NCI-H1694 (cell line): ENCODE measurements at places on chromosomes 4 and X.

DNA sequence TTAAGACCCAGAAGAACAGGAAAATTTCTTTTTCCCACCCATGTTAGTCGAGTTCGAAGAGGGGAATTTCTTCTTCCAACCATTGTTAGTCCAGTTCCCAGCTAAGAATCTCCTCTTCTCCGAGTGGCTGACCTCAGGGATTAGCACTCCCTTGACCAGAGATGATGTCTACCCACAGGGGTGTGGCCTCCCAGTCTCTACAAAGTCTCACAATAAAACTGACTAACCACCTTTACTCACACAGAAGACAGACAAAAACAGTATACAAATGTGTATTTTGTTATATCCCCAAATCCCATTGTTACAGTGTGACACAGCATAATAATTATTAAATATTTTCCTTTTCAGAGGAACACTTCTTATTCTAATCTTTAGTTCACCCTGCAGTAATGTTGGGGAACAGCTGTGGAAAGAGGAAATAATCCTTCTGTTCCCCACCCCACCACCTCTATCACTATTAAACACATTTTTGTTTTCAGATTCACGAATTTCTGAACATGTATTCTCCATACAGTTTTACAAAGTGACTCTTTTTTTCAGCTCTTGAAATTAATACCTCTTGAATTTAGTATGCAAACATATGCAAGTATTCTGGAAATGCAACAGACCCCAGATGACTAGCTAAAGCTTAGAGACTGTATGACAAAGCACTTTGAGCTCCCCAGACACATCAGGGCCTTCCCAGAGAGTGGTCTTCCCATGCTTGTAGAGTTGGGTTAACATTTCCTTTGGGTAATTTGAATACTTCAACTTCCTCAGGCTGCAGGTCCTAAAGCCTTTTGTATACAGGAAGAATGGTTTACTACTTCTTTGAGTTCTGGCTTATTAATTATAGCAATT is 62.5 kb upstream of the NFKB1 start:
- no peak for DNase-seq

DNA sequence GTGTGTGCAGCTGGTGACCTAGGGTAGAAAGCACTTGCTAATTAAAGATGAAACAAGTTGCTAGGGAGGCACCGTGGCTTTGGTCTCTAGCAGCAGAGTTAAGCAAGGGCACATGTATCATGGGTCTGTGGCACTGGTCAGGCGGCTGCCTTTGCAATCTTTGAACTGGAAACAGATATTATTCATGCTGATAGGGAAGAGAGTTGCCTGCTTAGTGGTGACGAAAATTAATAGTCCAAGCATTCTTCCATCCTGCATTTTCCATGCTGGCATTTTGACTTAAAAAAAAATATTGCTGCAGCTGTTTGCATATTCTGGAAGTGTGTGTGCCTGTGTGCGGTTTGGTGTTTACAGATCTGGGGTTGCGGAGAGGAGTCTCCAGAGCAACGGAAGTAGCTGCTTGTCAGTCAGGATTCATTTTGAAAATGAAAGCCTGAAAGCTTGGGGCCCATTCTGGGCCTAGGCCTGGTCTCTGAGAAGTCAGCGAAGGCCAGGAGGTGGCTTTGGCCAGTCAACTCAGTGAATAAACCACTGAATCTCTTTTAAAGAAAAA is 2.3 kb upstream of the SOWAHD start:
- DNase-seq, result no peak

DNA sequence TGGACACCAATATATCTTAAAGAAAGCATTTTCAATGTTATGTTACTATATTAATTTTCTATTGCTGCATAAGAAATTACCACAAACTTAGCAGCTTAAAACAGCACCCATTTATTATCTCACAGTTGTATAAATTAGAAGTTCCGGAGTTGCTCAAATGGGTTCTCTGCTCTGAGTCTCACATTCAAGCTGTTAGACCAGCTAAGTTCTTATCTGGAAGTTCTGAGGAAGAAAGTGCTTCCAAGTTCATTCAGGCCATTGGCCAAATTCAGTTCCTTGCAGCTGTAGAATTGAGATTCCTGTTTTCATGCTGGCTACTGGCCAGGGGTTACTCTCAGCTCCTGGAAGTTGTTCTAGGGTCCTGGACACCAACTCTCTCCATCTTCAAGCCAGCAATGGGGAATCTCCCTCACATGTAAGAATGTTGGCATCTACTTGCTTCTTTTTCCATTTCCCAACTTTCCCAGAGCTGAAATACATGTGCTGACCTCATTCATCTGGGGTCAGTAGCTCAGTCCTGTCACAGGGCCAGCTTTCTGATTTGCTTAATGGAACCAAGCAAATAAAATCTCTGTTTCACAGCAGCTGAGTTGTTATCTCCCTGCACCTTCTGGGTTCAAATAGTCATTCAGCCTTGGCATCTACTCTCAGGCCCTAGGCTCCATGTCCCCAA is 99.6 kb upstream of the INTU start:
- DNase-seq, result no peak

DNA sequence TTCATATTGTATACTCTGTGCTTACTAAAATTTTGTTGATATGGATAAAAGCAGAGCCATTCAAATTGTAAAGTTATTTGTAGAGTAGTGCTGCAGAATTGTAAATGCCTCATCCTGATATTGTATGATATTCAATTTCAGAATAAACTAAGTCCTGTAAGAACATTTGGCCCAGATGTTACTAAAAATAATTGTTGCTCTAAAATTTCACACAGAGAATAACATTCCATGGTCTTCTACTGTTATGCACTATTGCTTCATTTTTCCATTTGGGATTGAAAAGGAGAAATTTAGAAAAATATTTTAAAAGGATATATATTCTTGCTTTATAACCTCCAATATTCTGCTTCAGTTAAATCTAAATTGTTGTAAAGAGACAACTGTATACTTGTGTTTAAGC is 195.6 kb downstream of the LARP7 start:
- no peak for DNase-seq

DNA sequence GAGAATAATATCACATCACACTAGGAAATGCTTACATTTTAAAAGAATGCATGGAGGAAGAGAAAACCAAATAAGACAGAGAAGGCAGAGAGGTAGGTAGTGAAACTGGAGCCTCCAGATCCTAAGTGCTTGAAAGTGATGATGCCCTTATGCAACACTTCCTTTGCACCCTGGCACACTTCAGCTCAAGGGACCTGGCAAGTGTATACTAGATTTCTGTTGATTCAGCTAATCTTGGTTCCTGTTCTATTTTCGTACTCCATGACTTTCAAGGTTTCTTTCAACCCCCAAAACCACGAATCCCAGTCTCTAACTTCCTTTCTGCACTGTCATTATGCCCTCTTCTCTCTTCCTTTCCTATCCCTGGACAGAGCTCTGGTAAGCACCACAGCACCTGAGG is 36.9 kb upstream of the SH3KBP1 start:
- no peak for DNase-seq

- no peak for DNase-seq
Measured at GRCh38 chr4:38803833-38804653, 548 bp downstream of the TLR1 start.

GRCh38 chrX:130604882-130605281 is 203.1 kb downstream of the RBMX2 start:
- DNase-seq, result no peak

- no peak for DNase-seq
Measured at GRCh38 chrX:45164995-45165394, 35.7 kb downstream of the DIPK2B start.

GRCh38 chrX:139692506-139692849 is 15.5 kb downstream of the MCF2 start:
- DNase-seq, result no peak

- no peak for DNase-seq
Measured at GRCh38 chr4:825971-826330, at the start of gene CPLX1. Gene CPLX1 (minus strand): TSS chr4:826129. CDS start chr4:824522, 1,607 bp downstream.

GRCh38 chrX:13159886-13160285 is 115.5 kb upstream of the FAM9C start:
- peak; percentile 1 for DNase-seq

- DNase-seq, result no peak
Measured at GRCh38 chr4:54779036-54779435, 121.3 kb downstream of the KIT start.

- no peak for DNase-seq
Measured at GRCh38 chrX:40148385-40149285, 50.9 kb upstream of the BCOR start.

DNA sequence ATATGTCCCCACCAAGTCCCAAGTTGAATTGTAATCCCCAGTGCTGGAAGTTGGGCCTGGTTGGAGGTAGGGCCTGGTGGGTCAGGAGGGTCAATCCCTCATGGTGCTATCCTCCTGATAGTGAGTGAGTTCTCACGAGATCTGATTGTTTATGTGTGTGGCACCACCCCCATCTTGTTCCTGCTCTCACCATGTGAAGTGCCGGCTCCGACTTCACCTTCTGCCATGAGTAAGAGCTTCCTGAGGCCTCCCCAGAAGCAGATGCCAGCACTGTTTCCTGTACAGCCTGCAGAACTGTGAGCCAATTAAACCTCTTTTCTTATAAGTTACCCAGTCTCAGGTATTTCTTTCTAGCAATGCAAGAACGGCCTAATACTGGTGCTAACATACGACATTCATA is 22.7 kb upstream of the TMEM33 start:
- DNase-seq, result no peak

GRCh38 chr4:122010610-122011009 is 58.8 kb upstream of the TRPC3 start:
- DNase-seq, result no peak

- DNase-seq, result no peak
Measured at GRCh38 chr4:73152893-73153292, 83.4 kb upstream of the COX18 start.

- no peak for DNase-seq
Measured at GRCh38 chr4:100555611-100556337, 38.0 kb upstream of the EMCN start.

DNA sequence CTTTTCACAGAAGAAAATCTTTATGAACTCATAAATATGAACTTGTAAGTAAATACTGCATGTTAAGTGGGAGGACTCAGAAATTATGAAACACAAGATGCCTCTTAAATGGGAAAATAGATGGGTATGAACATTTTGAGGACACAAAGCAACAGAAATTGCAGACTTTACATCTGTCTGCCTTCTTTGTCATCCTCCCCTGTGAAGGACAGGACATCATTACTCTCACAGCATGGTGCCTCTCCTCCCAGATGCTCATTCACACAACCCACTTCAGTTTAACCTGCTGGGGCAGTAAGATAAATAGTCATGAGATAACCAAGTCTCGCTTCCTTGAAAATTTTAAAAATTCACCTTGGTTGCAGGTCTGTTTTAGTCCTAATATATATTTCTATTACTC is 144.5 kb downstream of the APBB2 start:
- peak; percentile 28 for DNase-seq

DNA sequence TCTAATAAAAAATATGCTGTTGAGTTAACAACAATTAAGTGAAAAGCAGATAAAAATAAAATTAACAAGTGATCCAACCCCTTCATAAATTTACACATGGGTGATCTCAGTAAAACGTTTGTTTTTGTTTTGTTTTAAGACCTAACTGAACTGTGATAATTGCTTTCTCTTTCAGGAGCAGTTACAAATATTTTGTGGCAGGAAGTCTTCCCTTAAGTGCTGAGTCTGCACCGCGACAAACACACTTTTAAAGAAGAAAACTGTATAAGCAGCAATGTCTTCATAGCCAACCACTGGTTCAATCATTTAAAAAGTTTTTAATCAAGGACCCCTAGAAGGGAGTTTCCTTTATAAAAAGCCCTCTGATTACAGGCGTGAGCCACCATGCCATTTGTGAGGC is 53.7 kb upstream of the NFKB1 start:
- no peak for DNase-seq

DNA sequence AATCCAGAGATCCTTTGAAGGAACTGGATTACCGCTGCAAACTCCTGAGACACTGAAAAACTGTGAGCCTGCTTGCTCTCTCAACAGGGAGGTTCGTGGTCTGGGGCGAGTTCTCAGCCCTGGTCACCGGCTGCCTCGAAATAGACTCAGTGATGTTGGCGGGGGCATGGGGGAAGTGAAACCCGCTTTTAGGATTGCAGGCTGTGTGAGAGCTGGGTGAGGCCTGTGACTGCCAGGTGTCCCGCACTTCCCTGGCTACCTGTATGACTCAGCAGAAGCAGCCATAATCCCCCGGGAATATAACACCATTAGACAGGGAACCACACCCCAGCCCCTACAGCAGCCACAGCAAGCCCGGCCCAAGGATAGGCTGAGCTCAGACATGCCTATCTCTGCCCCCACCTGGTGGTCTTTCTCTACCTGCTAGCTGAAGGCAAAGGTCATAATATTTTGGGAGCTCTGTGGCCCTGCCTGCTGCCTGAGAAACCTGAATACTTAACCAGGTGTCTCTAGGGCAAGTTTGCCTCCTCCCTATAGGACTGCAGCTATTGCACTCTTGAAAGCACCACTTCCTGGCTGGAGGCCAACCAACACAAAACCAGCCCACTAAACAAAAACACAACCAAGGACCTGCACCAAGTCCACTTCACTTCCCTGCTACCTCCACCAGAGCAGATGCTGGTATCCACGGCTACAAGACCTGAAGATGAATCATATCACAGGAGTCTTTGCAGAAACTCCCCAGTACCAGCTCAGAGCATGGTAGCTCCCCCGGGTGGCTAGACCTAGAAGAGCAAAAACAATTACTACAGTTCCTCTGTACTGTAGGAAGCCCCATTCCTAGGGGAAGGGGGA is 202.0 kb downstream of the RRAGB start:
- no peak for DNase-seq

- no peak for DNase-seq
Measured at GRCh38 chr4:141131723-141132071, 1.6 kb downstream of the RNF150 start.

DNA sequence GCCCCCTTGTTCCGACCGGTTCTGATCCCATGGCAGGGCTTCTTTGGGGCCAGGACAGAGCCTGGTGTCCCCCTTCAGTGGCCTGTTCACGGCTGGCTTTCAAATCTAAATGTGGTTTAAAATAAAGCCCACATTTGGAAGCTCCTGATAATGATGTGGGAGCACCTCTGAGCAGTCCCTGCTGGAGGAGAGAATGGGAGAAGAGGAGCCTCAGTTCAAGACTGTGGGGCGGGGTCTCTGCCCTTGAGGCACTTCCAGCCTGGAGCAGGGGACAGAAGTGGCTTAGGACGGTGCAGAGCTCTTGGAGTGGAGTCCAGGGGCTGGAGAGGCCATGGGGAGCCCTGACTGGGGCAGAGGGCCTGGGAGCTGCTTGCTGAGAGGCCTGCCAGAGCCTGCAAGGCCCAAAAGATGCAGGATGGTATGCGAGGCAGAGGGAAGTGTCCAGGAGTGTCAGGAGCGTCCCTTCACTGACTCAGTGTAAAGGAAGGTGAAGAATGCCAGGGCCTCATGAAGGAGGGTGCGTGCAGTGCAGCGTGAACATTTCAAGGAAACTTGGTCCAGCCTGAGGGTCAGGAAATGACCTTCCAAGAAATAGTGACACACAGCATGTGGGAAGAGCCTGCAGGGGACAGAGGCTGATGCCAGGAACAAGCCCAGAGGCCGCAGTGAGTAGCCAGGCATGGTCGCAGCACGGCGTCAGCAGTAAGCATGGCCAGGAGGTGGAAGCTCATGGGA is 21.1 kb upstream of the TADA2B start:
- no peak for DNase-seq

GRCh38 chr4:111812114-111812513 is 333.1 kb upstream of the FAM241A start:
- no peak for DNase-seq

GRCh38 chrX:137195991-137196390 is 162.2 kb upstream of the GPR101 start:
- no peak for DNase-seq

GRCh38 chrX:124194199-124194598 is 138.3 kb upstream of the TEX13D start:
- no peak for DNase-seq

- DNase-seq, result no peak
Measured at GRCh38 chr4:164876700-164877324, at the start of gene APELA. Gene APELA (plus strand): TSS chr4:164877178. CDS start chr4:164877332, 154 bp downstream.
